Stimulated activated CD4-positive, alpha-beta T cell treated with anti-CD3 and anti-CD28 coated beads, Interleukin-2, amount 100 ng/mL, for 48 hours (primary cell): ENCODE measurements at places on chromosomes 3 and 15.

GRCh38 chr15:61086756-61087155 is 142.3 kb downstream of the RORA start:
- no peak for DNase-seq

DNA sequence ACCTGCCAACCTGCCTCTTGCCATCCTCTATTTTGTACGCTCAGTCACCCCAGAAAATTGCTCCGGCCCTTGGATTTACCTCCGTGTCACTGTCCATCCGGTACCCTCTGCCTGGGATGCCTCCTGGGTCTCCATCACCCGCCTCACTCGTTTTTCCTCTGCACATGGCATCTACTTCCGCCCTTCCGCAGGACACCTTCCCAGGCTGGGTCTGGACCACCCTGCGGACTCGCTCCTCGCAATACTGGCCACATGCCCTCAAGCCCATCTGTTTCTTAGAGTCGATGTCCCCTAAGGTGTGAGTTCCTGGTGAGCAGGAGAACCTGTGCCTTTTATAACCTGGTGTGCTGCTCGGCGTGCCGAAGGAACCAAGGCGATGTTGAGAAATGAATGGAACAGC is 58.5 kb downstream of the APBA2 start:
- no peak for DNase-seq

GRCh38 chr3:3800080-3800455 is 837 bp downstream of the LRRN1 start:
- peak; percentile 2 for DNase-seq

DNA sequence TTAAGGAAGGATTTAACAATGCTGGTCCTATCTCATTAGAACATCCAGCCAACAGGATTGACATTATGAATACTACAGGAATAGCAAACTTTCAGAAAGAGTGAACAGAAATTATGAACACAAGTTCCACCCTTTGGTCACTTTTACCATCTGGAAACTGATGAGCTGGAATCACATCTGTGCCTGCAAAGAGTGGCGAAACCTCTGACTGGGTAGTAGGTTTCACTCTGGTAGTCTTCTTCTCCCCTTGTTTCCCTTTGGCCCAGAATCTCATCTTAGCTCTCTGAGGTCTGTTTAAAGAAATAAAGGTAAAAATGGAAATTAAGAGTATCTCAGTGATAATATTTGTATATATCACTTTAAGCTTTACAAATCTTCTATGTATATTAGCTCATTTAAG is 73.1 kb downstream of the NR2E3 start:
- no peak for DNase-seq

- DNase-seq: no peak
Observed at GRCh38 chr15:43270676-43271306, 4.1 kb upstream of the TGM5 start.

GRCh38 chr3:28039234-28039633 is 202.2 kb upstream of the CMC1 start:
- DNase-seq: no peak

GRCh38 chr3:100030914-100031425 is 83.3 kb downstream of the FILIP1L start:
- no peak for DNase-seq
